ENCODE measurements at places on chromosomes 12 and 14.

DNA sequence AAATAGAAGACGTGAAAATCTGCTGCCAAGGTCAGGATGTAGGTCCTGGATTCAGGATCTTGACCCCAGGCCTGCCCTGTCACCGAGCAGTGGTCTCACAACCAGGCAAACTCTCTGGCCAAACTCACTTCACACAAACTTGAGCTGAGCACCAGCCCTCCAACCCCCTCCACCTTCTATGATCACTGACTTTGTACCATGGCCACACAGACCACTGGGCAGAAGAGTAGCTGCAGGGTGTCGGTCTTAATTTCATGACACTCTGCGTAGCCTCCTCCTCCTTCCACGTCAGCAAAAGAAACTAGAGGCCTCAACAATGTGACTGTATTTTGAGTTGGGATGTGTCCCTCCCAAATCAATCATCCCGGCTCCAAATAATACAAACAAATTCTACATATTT, 7.2 kb upstream of the TBX3 start:
- no peak for DNase-seq

DNA sequence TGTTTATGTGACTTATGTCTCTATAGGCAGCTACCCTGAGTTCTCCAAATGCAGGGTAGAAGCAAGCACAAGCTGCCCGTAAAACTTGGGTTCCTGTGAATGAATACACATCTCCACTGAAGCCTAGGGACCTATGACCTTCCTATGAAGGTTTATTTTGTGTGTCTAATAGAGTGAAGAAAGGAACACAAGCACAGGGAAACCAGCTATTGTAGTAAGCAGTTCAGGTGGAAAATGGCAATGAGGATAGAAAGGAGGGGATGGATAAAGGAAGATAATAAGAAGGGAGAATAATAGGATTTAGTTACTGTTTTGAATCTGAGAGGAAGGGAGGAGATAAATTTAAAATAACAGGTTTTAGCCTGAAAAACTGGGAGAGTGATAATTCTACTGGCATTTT, 2.4 kb downstream of the PFKM start:
- no peak for DNase-seq

- DNase-seq, result no peak
Measured at GRCh38 chr12:82910246-82910893, 223.7 kb downstream of the TMTC2 start.

- no peak for DNase-seq
Measured at GRCh38 chr12:66189889-66190288, 875 bp downstream of the IRAK3 start.

DNA sequence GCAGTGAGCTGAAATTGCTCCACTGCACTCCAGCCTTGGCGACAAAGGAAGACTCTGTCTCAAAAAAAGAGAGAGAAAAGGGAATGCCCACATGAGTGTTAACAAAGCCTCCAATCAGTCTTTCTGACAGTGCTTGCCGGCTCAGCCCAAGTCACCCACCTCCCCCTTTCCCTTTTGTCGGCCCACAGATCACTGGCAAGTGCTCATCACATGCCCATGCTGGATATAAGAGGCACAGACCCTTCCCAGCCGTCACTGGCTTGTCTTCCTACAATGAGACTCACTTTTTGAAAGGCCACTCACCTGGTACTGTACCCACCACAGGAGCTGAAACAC, 70.8 kb downstream of the CCDC88C start:
- no peak for DNase-seq

- no peak for DNase-seq
Measured at GRCh38 chr12:92297932-92298696, 152.5 kb upstream of the BTG1 start.

DNA sequence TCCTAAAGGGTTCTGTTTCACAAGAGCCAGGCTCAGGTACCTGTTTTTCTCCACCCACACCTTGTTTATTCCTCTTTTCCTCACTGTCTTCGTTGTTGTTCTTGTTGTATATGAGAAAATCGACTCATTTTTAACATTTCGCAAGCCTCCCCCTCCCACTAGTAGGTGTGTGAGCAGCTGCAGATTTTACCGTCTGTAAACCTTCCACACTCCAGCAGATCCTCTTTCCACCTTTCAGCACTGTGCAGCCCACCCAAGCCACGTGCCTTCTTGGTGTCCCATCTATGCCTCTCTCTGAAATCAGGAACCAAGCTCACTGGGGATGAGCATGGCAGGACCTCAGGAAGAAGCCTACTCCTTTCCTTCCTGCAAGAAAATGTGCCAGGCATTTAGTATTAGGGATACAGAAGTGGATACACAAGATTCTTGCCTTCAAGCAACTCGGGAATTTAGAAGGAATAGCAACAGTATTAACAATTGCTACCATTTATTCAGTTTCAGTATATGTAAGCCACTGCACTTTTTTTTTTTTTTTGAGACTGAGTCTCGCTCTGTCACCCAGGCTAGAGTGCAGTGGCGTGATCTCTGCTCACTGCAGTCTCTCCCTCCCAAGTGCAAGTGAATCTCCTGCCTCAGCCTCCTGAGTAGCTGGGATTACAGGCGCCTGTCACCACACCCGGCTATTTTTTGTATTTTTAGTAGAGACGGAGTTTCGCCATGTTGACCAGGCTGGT, 113.6 kb downstream of the CHST11 start:
- no peak for DNase-seq

All from RWPE2 (cell line).